ENCODE measurements at places on chromosomes 7 and 10. TPM values are rescaled to one million over a fixed set of nuclear protein-coding genes. Genes with fewer than 3 reads are reported as not detected.

DNA sequence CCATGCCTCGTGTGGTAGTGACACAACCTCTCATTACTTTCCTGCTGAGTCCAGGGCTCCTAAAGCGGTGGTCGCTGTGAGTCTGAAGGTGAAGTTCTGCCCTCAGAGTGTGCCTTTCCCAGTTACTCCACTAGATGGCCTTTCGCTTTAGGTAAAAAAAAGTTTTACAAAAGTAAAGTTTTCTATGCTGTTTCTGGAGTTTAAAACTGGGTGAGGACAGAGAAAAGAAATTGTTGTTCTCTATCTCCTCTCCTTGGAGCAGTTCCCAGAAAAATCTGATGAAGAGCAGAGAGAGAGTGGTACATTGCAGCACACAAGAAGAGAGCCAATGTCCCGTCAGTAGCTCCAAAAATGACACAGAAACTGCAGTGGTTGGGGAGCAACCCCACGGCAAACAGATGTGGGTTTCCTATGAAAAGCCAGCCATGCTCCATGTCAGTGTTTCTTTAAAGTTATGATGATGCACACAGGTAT lies 257.1 kb downstream of the GLI3 start:
- no peaks in the 10 kb centered on the region for H3K27me3 ChIP-seq
- H3K4me1 ChIP-seq, result no peaks in the 10 kb centered on the region
- no peak overlapping the region for H3K27ac ChIP-seq

The SPDYE9 gene
- total RNA-seq, result not detected

DNA sequence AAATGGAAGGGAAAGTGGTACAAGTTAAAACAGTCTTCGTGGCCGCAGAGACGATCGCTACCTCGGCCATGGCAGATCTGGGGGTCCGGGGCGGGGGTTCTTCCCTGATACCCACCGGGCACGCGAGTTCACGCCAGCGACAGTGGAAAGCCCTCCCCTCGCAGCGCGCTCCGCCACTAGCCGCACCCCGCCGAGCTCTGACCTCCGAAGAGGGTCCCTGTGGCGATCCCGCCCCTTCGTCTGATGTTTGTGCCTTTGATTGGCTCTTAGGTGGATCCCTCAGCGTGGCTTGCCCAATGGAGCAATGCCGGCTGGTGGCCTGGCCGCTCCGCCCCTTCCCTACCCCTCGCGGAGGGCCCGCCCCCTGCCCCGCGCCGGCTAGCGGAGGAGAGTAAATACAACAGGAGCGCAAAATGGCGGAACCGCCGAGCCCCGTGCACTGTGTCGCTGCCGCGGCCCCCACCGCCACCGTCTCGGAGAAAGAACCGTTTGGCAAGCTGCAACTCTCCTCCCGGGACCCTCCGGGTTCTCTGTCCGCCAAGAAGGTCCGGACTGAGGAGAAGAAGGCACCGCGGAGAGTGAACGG lies at the start of gene RSBN1L:
TSS of gene RSBN1L (plus strand) at position 403 of the 586 bp plus-strand sequence. CDS start at position 414, 11 bp downstream.
- no peaks in the 10 kb centered on the region for H3K27me3 ChIP-seq
- peak within 1 kb of the TSS; percentile 99 for H3K27ac ChIP-seq
- no peaks in the 10 kb centered on the region for H3K36me3 ChIP-seq
- DNase-seq, result peak; percentile 99
- peaks cover 3% of the 10 kb centered on the region for H3K4me1 ChIP-seq

- DNase-seq, result no peak
- no peak overlapping the region for H3K27ac ChIP-seq
- peaks cover 2% of the 10 kb centered on the region for H3K4me1 ChIP-seq
- no peaks in the 10 kb centered on the region for H3K36me3 ChIP-seq
Observed at GRCh38 chr10:126156503-126156902, 231.8 kb downstream of the ADAM12 start.

GRCh38 chr7:36441344-36442022 lies 51.8 kb downstream of the ANLN start:
- no peaks in the 10 kb centered on the region for H3K27me3 ChIP-seq
- no peaks in the 10 kb centered on the region for H3K36me3 ChIP-seq

All from kidney (tissue), 22 donors.